ENCODE measurements at places on chromosomes 2 and 18. TPM values are rescaled to one million over a fixed set of nuclear protein-coding genes. Genes with fewer than 3 reads are reported as not detected.

DNA sequence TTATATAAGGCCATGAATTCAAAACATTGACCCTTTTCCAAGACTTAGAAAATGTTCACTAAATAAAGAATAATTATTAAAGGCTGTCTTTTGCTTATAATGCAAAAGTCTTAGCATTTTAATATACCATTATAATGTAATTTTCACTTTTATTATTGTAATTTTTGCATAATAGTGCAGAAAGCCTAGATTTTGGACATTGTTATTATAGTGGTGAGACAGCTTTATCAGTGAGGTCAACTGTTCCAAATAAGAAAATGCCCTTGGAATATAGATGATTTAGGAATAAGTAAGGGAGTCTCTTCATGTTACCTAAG, 56.6 kb downstream of the ATIC start:
- no peak for DNase-seq

GRCh38 chr2:30927465-30928075, 120.3 kb upstream of the CAPN13 start:
- no peak for DNase-seq

DNA sequence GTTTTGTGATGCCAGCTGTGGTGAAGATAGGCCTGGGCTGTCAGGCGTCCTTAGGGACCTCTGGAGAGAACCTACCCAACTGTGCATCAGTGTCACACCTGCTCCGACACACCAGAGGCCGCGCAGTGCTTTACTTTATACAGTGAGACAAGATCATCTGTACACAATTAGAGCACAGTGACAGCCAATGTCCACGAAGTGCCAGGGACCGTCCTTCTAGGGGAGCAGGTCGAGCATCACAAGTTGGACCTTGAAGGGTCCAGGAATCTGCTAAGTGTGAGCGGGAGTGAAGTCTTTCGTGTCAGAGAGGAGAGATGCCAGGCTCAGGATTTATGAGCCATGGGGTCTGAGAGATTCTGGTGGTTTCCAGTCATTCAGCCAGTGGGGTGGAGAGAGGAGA, 104.2 kb downstream of the TMEM18 start:
- DNase-seq, result no peak

DNA sequence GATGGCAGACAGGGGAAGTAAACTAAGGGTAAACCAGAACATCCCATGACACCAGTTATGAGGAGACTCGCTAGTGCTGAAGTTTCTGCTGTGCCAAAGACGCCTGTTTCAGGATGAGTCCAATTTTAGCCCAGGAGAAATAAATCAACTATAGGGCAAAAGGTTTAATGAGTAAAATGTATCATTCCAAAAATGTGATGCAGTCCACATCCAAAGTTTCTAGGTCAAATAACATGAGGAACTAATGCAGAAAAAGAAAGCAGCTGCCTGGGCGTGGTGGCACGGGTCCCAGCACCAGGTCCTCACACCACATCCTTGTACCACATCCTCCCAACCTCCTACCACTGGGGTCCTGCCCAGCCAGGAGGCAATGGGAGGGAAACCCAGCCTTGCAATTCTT, 126.9 kb upstream of the CTAGE1 start:
- no peak for DNase-seq

GRCh38 chr2:17800693-17801458, 15.4 kb upstream of the MSGN1 start:
- no peak for DNase-seq

The XPO1 gene
- total RNA-seq, result 66.0 TPM

The FRZB gene
- 1.1 TPM for total RNA-seq

All from left ventricle myocardium superior (tissue), 1 donor.